ENCODE measurements at places on chromosomes 3 and 15.
A peak's percentile ranks its signal among the peaks of the same experiment; 100 is the strongest.

- DNase-seq, result no peak
Measured at GRCh38 chr15:35279811-35280210, 194.7 kb upstream of the NANOGP8 start.

DNA sequence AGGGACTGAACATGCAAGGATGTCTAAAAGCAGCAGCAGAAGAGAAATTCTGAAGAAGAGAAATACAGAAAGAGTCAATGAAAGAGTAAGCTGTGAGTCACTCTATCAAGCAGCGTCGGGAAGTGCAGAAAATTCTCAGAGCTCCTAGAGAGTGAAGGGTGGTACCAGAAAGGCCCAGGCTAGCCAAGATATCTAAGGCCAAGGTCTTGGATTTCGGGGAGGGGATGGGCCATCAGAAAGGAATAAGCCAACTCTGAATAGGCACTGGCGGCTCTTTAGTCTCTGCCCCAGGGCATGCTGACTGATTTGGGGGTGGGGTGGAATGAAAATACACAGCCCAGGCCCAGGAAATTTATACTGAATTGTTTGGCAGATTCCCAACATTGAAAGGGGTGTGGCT, 70.8 kb downstream of the GPR156 start:
- peak; percentile 40 for DNase-seq

GRCh38 chr3:135218304-135218703, 423.2 kb downstream of the EPHB1 start:
- no peak for DNase-seq

- no peak for DNase-seq
Measured at GRCh38 chr3:183498634-183499033, 56.9 kb downstream of the KLHL6 start.

- peak; percentile 81 for DNase-seq
Measured at GRCh38 chr3:166283840-166284239, 446.6 kb upstream of the BCHE start.

GRCh38 chr3:23489300-23490158, 286.4 kb downstream of the UBE2E2 start:
- DNase-seq, result peak; percentile 63

- peak; percentile 92 for DNase-seq
Measured at GRCh38 chr3:191066669-191067068, 132.4 kb upstream of the OSTN start.

DNA sequence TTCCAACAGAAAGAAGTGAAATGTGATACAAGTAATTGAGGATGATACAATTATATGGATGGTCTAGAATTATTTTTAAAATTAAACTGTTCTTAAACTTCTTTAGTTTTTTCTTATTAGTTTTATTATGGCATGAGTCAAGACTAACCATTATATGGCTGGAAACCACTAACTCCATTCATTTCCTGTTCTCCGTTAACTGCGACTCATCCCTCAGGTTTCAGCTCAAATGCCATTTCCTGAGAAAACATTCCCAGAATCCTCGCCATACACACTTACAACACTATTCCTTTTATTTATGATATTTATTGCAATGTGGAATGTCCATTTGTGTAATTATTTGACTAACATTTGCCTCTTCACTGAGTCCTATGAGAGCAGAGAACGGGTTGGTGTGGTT, 394.1 kb downstream of the SOX2 start:
- peak; percentile 1 for DNase-seq

DNA sequence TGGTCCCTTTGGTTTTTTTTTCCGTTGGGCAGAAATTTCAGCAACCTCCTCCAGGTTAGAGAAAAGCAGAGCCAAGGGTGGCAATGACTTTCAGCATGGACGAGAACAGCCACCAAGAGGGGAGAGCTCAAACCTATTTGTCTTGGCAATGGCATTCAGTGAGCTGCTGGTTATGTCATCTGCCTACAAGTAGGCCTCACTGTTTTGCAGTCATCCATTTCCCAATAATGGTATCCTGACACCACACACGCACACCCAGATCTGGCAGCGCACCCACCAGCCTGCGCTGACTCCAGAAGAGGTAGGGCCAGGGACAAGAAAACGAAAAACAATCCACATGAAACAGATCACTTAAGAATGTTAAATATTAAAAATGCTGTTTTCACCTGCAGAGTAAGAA, 92.3 kb downstream of the MAGI1 start:
- DNase-seq, result no peak

DNA sequence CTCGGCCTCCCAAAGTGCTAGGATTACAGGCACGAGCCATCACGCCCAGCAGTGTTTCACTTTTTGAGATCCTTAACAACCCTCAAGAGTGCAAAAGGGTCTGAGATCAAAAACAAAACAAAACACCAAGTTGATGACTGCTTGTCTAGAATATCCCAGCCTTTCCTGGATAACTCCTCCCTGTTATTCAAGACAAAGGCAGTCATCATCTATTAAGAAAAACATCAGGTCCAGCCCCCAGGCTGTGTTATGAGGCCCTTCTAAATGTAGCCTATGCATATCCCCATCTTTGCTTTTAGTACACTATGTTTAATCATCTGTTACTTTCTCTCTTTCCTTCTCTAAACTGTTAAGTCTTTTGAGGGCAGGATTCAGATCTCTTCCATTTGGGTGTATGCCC, 150.1 kb upstream of the FHIT start:
- no peak for DNase-seq

DNA sequence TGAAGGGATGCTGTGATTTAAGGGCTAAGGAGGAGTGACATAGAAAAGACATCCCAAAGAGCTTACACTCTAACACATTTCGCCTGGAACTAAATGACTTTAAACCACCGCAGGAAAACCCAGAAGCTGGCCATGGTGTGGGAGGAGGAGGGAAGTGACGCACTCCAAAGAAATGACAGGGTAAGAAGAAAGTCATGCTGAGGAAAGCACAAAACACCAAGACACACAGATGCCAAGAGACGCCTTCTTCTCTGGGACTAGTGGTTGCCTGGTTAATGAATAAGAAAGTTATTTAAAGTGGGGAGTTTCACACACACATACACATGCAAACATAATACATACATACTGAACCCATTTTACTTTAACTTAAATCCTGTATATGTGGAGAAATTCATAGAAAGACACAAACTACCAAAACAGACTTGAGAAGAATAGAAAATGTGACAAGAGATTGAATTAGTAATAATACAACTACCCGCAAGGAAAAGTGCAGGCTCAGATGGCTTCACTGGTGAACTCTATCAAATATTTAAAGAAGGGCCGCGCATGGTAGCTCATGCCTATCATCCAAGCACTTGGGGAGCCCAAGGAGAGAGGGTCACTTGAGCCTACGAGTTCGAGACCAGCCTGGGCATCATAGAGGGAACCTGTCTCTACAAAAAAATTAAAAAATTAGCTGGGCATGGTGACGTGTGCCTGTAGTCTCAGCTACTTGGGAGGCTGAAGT, 125.5 kb downstream of the NSMCE3 start:
- DNase-seq, result peak; percentile 82

GRCh38 chr3:138398791-138399575, 35.4 kb upstream of the ESYT3 start:
- DNase-seq, result no peak

GRCh38 chr3:193674714-193675113, 81.7 kb downstream of the OPA1 start:
- DNase-seq, result no peak

GRCh38 chr3:44923632-44924456, 49.4 kb downstream of the TGM4 start:
- no peak for DNase-seq

- no peak for DNase-seq
Measured at GRCh38 chr3:170826047-170826446, 43.9 kb downstream of the RPL22L1 start.

- DNase-seq, result peak; percentile 58
Measured at GRCh38 chr3:71585887-71586809, 2.6 kb upstream of the FOXP1 start.

DNA sequence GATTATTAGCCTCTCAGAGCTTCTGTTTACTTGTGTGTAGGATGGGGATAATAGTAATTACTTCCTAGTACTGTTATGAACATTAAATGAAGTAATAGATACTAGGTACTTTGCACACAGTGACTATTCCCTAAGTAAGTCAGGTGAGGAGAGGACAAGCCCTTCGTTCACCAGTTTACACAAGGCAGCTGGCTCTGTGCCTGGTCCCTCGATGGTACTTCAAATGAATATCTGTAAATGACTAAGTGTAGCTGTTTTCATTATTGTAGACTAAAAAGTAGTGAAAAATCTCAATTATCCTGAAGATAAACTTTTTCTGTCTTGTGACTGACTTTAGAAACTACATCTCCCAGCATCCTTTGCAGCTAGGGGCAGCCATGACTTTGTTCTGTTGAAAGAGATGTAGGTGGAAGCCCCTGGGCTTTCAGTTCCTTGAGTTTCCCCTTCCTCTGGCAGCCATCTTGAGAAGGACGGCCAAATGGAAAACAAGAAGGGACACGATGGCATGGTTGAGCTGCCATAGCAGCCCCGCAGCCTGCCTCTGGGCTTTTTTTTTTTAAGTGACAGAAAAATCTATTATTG, 11.7 kb upstream of the WNT7A start:
- DNase-seq, result no peak

DNA sequence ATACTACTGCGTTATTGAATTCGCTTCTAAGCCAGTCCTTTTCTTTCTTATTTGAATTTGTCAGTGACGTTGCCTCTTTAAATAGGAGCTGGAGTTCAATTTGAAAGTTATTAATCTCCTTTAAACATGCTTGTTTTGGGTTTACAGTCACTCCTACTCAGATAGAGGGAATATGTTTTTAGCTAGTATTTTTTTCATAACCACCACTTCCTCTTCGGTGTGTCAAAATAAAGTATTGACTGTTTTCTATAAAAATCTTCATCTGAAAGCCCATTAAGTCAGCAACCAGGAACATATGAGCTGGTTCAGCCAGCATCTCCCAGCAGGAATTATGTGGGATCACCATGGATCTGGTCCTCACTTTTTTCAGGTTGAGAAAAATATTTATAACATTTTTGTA, 772.9 kb downstream of the DIPK2A start:
- no peak for DNase-seq

GRCh38 chr3:124814620-124815421, 72.3 kb downstream of the ITGB5 start:
- no peak for DNase-seq

DNA sequence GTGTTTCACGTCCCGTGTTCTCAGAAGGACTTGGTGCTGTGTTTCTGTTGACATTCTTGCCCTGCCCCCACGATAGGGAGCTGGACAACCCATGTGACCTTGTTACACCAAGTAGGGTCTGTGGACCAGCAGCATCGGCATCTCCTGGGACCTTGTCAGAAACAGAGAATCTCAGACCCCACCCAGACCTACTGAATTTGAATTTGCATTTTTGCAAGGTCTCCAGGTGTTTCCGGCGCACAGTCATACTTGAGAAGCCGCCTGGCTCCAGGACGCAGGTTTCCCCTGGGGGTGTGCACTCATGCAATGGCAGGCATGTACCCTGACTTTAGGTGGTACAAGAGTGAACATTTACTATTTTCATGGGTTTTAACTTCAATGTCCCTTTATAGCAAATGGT, 117.9 kb downstream of the TLE3 start:
- no peak for DNase-seq

DNA sequence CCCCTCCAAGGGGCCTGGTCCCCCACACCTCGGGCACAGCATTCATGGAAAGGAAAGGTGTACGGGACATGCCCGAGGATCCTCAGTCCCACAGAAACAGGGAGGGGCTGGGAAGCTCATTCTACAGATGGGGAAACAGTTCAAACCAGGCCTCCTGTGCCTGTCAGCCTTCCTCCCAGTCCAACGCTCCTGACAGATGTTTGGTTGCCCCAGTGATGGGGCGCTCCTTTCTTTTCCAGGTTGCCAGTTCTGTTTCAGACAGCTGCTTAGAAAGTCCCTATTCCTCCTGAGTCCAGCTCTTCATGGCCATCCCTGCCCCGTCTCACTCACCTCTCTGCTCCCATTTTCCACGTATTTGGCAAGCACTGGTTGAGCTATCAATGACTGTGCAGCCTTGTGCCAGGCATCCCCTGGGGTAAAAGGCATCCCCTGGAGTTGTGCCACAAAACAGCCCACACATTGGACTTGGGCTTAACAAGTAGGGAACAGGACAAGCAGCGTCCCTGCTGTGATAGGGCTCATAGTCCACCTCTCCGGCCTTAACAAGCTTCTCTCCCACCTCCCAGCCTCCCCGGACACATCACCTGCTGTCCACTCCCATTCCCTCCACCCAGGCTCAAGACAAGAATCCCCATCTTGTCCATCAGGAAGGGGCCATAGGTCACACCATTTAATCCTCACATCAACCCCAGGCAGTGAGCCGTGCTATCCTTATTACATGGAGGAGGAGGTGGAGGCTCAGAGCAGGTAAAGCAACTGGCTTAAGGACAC, 6.6 kb downstream of the OXTR start:
- DNase-seq, result no peak

- DNase-seq, result no peak
Measured at GRCh38 chr3:193350744-193351143, 27.8 kb downstream of the ATP13A5 start.

GRCh38 chr3:42157540-42158538, 66.7 kb downstream of the TRAK1 start:
- peak; percentile 42 for DNase-seq

- DNase-seq, result peak; percentile 85
Measured at GRCh38 chr3:57164657-57165573, at the start of gene IL17RD. Gene IL17RD (minus strand): TSS chr3:57165353. CDS start chr3:57165286, 67 bp downstream.

DNA sequence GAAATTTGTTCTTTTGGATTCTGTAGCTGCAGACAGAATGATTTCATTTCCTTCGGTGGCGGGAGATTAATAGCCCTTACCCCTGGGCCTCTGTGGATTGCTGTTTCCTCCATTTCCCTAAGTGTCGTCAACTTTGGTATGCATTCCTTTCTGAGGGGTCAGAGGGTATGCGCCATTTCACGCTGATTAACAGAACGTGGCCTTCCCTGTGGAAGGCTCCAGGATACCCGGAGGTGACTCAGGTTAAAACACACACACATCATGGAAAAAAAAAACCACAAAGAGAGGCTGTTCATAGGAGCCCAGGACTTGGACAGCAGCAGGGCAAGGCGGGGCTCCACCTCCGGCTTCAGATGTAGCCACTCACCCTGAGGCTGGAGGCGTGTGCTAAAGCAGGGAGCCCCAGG, 51.9 kb downstream of the EPHB1 start:
- DNase-seq, result peak; percentile 98

- DNase-seq, result no peak
Measured at GRCh38 chr15:45136378-45136764, 6.6 kb downstream of the DUOX1 start.

GRCh38 chr15:45112591-45113379, 1.2 kb downstream of the DUOX2 start:
- no peak for DNase-seq

DNA sequence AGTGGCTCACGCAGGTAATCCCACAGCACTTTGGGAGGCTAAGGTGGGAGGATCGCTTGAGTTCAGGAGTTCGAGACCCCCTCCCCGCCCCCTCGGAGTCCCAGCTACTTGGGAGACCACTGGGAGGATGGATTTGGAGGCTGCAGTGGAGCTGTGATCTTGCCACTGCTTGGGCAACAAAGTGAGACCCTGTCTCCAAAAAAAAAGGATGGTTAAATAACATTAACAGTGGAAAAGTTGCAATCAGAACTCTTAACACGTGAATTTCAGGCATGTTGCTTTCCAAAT, 1.4 kb upstream of the TMEM87A start:
- DNase-seq, result peak; percentile 5

DNA sequence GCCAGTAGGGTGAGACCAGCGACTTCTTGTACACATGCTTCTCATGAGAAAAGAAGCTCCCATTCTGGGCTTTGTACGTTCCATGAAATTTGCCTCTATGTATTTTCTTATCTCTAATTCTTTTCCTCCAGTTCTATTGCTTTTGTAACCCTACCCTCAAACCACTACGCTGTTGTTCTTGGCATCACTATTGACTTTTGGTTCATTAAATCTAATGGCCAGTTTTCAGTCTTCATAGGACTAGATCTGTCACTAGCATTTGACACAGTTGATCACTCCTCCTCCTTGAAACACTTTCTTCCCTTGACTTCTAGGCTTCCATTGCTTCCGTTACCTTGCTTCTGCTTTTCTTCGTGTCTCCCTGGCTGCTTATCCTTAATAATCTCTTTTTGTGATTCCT, 121.7 kb upstream of the GOLGA6L4 start:
- no peak for DNase-seq
